ENCODE measurements at places on chromosomes 1 and 21.

GRCh38 chr1:229336345-229336744 lies 6.5 kb downstream of the CCSAP start:
- DNase-seq = no peak

- no peak for DNase-seq
Measured at GRCh38 chr1:154575147-154575927, 7.8 kb downstream of the CHRNB2 start.

GRCh38 chr1:29270929-29271521 lies 34.7 kb downstream of the PTPRU start:
- DNase-seq = no peak

- no peak for DNase-seq
Measured at GRCh38 chr1:224196813-224197600, 14.0 kb downstream of the DEGS1 start.

DNA sequence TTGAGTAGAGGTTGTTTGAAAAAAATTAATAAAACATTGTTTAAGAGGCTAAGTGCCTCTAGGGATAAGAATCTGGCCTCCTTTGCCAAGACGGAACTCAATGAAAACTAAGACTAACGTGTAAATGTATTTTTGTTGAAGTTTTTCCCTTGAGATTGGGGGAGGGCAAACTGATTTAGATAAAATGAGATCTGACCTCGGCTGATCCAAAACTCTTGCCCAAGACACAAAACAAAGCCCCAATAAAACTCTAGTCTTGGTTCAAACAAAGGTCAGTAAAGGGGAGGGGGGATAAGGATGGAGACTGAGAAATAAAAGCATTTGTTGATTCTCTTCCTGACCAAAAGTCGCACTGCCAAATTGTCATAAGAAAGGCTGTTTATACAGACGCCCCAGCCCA lies 134.8 kb upstream of the DPT start:
- no peak for DNase-seq

- DNase-seq = no peak
Measured at GRCh38 chr1:237953238-237953637, 62.5 kb upstream of the ZP4 start.

All from activated CD4-positive, CD25-positive, alpha-beta regulatory T cell treated with anti-CD3 and anti-CD28 coated beads, Interleukin-2, amount 50 U/mL, for 72 hours (primary cell).